ENCODE measurements at places on chromosomes 5 and 9.
A peak's percentile ranks its signal among the peaks of the same experiment; 100 is the strongest.

- DNase-seq = no peak
Measured at GRCh38 chr5:160297004-160297403, 15.4 kb downstream of the CCNJL start.

DNA sequence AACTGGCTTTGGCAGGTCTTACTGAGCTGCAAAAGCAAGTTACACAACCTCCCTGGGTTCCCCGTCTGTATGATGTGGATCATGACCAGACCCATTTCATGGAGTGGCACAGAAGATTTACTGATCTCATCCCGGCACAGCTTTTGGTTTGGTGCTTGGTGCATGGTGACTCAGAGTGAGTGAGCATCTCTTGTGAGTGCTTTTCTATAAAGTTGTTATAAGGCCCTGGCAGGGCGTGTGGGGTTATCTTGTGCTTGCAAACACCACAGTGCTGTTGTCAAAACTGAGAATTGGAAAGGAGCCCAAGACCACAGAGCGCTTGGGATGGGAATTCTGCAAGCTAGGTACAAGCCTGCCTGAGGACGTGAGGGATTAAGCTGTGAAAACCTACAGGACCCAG, 425.2 kb downstream of the GADD45G start:
- DNase-seq = no peak

DNA sequence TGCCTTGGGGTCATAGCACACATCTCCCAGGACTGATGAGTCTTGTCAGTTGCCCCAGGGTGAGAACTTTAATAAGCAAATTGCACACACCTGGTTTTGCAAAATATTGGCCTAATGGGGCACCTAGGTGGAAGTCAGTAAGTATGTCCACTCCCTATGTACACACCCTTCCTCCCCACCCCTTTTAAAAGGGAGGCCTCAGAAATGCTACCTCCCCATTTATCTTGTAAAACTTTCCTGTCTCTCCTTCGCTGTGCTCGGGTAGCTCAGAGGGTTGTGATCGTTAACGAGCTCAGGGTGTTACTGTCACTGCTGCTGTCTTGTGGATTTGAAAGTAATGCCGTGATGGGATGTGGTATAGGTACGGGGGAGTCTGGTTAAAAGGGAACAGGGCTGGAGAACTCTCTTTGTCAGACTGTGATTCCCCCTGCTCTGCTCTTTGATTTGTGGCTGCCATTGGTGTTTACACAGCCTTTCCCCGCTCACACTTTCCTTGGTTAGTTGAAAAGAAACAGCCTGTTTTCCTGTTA, 26.2 kb downstream of the ZNF462 start:
- no peak for DNase-seq

DNA sequence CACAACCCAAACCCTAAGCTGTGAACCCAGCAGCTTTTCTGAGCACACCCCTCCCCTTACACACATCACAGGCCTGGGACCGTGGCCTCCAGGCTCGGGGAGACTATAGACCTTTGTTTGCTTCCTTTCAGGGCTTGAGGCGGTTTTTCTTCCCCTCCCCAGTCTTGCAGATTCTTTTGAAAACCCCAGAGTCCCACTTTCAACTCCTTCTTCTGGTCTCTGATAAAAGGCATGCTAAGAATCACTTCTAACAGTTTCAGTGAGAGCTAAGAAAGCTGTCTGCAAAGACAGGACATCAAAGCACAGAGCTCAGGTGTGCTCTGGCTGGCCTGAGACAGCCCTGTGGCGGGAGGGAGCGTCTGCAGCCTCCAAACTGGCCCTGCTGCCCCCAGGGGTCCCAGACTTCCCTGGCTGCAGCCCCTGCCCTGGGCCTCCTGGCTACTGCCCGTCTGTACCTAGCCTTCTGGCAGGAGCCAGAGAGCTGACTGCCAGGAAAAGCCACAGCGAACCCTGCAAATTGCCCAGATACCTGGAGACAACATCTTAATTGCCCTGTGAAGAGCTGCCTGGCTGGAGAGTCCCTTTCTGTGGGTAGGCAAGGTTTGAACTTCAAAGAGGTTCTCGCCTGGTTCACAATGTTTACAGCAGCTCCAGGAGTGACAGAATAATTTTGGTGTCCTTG, 138.9 kb downstream of the GADD45G start:
- DNase-seq = peak; percentile 20

GRCh38 chr5:62197697-62198096, 108.3 kb upstream of the KIF2A start:
- no peak for DNase-seq

GRCh38 chr9:121279776-121280388, 11.9 kb downstream of the GSN start:
- no peak for DNase-seq

GRCh38 chr9:132458432-132458831, 48.4 kb downstream of the CFAP77 start:
- DNase-seq = no peak

DNA sequence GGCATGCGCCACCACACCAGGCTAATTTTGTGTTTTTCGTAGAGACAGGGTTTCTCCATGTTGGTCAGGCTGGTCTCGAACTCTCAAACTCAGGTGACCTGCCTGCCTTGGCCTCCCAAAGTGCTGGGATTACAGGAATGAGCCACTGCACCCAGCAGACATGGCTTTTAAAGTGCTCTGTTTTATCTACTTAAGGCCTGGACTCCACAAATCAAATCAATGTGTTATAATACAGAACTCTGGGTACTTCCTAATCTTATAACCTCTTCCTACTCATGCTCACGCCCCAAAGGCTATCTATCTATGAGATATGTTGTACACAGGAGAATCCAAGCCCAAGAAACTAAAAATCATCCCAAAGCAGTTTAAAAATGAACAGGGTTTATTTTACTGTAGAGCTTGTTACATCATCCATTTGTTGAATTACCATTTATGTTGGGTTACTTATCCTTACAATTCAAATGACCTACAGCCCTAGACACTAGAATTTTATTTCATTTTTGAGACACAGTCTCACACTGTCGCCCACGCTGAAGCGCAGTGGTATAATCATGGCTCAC, 155.1 kb downstream of the EFNA5 start:
- DNase-seq = no peak

- no peak for DNase-seq
Measured at GRCh38 chr5:73901043-73901442, 275.0 kb downstream of the ARHGEF28 start.

GRCh38 chr9:120478208-120478607, 101.8 kb downstream of the CDK5RAP2 start:
- no peak for DNase-seq

DNA sequence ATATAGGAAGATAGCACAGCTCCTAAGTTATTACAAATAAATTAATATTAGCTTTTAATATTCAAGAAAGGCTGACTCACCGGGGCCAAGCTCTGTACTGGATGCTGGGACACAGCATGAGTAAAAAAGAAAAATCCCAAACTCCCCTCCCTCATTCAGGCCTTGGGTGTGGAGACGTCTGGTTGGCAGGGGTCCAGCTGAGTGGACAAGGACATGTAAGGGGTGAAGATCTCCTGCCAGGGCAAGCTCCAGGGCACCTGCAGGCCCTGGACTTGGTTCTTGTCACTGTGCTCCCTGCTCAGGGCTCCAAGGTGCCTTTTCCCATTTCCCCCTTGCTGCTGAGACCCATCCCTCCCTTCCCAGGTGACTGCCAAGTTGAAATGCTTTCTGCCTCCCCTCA, 388.5 kb downstream of the ENC1 start:
- no peak for DNase-seq
